ENCODE measurements at places on chromosomes 11 and 22. TPM values are rescaled to one million over a fixed set of nuclear protein-coding genes. Genes with fewer than 3 reads are reported as not detected.
A peak's percentile ranks its signal among the peaks of the same experiment; 100 is the strongest.

Gene BATF2
- polyA plus RNA-seq = 3.1 TPM

Gene OPCML
- polyA plus RNA-seq = 14.1 TPM

DNA sequence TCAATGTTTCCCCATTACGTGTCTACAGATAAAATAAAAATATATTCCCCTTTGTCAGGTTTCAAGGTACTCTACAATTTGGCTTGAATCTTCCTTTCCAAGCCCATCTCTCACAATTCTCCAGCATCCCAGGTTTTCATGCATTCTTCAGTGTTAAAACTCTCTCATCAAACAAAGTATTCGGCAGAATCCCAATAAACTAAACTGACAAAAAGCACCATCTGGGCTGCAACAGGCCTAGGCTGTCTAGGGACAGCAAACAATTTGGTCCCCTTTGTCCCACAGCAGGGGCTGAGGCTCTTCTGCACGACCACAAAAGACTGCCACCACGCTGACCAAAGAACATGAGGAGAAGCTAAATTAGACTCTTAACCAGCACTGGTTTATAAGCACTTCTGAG is 159.4 kb downstream of the CADM1 start:
- no peak for DNase-seq

Gene NELL1
- 2.8 TPM for polyA plus RNA-seq

DNA sequence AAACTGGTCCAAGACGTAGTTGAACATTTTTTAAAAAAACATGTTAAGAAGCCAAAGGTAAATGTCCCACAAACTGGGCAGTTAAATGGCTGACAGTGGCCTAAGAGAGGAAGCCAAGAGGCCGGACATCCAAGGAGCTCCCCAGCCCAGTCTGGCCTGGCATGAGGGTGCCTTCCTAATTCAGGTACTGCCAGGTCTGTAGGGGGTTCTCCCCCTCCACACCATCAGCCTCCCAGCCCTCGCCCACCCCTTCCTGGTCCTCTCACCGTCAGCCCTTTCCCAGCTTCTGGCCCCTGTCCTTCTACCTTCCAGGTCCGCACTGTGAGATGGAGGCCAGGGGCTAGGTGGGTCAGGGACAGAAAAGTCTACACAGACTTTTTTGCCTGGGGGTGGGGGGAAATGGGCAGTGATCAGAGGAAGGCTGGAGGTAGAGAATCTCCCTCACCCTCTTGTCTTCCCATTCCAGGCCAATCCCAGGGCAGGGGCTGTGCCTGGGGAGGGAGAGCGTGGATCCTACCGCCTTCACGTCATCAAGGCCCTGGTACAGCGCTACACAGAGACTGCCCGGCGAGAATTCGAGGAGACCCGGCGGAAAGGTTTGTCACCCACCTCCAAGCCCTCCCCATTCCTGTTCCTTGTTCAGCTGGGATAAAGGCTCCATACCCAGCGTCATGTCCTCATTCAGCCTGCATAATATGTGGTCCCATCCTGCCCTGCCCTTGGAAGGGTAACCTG is 6.0 kb downstream of the ART5 start:
- no peak for DNase-seq

Gene MRPL11
- 69.6 TPM for polyA plus RNA-seq

- DNase-seq = no peak
Measured at GRCh38 chr11:44630511-44631210, 65.2 kb downstream of the CD82 start.

Gene SEC14L6
- polyA plus RNA-seq = 5.3 TPM

GRCh38 chr11:90847268-90847886 is 624.5 kb upstream of the CHORDC1 start:
- no peak for DNase-seq

- DNase-seq = peak; percentile 80
Measured at GRCh38 chr11:2888266-2888968, 2.8 kb upstream of the CDKN1C start.

DNA sequence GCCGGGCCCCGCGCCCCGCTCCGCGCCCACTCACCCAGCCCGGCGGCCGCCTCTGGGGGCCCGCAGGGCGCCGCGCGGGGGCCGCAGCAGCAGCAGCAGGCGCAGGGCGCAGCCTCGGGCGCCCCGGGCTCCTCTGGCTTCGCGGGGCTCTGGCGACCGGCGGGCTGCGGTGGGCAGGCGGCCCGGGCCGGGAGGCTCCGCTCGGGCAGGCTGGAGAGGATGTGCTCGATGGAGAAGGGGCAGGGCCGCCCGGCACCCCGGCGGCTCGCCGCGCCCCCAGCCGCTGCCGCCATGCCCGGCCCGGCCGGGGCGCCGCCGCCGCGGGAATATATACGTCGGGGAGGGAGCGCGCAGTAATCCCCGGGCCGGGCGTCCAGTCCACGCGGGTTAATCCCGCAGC is at the start of gene GSC2:
GSC2 (minus strand) TSS at position 302 of the 400 bp plus-strand sequence; CDS start at position 293, 9 bp downstream.
- DNase-seq = no peak

- DNase-seq = no peak
Measured at GRCh38 chr11:102530558-102530957, at the start of gene MMP7. Gene MMP7 (minus strand): TSS chr11:102530747. CDS start chr11:102530700, 47 bp downstream.

- no peak for DNase-seq
Measured at GRCh38 chr11:33695051-33695566, 5.5 kb downstream of the C11orf91 start.

GRCh38 chr22:41923595-41924276 is 2.9 kb downstream of the TNFRSF13C start:
- DNase-seq = no peak

DNA sequence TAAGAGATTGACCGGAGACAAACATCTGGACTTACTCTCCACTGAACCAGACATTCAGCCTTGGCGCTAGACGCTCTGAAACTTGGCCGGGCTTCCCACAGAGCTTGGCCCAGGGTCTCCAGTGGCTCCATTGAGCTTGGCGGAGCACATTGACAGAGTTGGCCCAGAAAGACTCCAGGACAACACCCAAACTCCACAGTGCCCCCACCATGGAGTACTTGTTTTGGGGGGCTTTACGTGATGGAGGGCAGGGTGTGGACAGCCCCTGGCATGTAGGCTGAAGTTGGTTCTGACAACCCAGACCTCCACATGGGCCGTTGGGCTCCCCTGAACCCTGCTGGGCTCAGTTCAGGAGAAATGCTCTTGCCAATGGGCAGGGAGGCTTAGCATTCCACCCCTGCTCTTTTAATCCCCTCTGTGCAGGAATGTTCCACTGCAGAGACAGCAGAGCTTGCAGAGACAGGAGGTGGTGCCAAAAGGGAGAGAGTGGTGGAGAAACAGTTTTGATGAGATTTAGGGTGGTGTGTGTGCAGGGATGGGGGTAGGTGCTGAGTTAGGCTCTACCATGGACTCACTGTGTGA is 102.4 kb upstream of the TIMP3 start:
- no peak for DNase-seq

GRCh38 chr11:19365743-19366410 is 125.1 kb upstream of the E2F8 start:
- no peak for DNase-seq

- no peak for DNase-seq
Measured at GRCh38 chr22:39128508-39128907, 24.0 kb downstream of the CBX7 start.

DNA sequence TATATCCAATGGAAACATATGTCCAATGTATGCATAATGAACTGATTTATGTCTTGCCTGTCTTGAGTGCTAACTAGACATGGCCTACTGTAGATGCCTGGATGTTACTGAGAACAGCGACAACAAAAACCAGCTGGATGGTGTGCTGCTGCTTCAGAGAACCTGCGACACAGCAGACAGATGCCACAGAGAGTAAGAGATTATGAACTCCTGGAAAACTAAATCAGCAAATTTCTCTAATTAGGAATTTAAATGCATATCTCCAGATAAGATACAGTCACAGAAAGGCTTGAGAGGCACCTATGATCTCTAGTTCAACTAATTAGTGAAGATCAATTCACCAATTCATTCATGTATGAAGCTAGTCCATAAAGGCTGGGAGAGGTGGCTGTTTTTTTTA is 1508.0 kb upstream of the TENM4 start:
- no peak for DNase-seq

DNA sequence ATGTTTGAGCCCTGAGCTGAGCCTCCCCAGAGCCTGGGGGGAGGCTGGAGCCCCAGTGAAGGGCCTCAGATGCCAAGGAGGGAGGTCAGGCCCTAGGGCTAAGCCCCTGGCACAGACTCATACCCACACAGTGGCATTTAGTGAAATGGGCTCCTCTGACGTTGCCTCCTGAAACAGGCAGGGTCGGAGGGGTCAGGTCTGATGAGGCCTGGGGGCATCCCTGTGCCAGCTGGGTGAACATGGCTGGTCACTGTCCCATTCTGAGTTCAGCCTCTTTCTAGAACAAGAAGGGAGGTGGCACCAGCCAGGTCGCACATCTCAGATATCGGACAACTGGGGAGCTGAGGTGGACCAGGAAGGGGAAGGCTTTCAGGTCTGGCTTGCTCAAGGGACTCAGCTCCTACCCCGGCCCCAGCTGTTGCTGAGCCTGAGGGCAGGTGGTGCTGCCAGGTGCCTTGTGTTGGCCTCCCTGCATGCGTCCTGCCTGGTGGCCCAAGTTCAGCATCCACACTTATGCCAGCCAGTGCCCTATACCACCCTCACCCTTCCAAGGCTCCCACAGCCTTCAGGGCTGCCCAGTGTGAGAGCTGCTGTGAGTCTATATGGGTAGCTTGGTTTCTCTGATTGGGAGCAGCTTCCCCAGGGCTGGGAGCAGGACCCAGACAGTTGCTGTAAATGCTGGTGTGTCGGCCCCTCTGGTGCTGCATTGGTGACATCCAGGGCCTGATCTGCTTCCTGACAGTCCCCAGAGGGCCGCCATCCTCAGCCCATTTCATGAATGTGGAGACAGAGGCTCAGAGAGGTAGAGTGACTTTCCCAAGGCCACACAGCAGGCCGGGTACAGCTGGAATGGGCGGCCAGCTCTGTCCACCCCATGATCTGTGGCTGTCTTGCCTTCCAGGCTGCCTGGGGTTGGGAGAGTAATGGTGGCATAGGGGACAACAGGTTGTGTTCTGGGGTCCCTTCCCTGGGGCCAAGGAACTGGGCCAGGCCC is 32.8 kb upstream of the PPARA start:
- no peak for DNase-seq

Gene RIMBP3C
- polyA plus RNA-seq = 0.40 TPM

GRCh38 chr22:37022483-37023337 is 3.2 kb downstream of the MPST start:
- no peak for DNase-seq

DNA sequence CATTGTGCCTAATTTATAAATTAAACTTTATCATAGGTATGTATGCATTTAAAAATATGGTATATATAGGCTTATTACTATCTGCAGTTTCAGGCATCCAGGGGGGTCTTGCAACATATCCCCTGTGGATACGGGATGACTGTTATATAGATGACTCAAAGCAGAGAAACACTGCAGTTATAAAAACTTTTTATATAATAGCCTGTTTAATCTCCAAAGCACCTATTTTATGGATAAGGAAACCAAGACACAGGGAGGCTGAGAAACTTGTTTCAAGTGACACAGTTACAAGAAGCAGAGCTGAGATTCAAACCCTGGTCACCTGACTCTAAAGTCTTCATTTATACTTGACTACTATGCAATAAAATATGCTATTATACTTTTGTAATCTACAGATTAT is 897.7 kb downstream of the KCNA4 start:
- no peak for DNase-seq

Gene OR2AG1
- not detected for polyA plus RNA-seq

- DNase-seq = no peak
Measured at GRCh38 chr11:27111896-27112295, 71.3 kb downstream of the BBOX1 start.

DNA sequence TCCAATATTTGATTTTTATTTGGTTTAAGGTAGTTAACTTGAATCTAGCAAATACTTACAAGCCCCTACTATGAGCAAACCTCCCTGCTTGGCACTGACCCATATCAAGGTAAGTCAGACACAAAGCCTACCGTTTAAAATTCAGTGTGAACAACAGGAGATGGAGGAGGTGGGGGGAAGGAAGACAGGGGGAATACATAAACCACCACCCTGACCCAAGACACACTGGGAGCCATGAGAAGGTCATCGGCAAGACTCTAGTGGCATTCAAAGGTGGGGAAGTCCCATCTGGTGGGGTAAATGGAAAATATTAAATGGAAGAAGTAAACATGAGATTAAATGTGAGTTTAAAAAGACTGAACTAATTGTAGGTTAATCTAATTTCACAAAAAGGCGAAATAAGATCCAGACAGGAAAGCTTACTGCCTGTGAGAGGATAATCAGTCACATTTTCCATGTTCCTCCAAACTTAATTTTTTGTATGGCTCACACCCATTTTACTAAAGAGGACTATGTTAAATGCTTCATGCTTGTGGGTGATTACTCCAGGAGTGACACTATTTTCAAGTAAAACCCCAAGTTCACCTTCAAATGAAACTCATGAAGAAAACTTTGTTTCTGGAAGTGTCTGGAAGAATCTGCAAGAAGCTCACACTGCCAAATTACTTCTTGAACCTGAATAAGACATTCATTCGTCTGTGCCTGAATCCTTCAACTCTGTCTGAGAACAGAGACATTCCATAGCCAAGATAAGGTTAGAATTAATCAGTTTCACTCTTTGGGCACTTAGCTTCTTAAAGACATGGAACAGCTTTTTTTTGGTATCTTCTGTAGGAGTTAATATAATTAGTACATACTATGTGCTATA is 51.7 kb downstream of the PITPNB start:
- no peak for DNase-seq

Gene GGT1
- polyA plus RNA-seq = 51.8 TPM

DNA sequence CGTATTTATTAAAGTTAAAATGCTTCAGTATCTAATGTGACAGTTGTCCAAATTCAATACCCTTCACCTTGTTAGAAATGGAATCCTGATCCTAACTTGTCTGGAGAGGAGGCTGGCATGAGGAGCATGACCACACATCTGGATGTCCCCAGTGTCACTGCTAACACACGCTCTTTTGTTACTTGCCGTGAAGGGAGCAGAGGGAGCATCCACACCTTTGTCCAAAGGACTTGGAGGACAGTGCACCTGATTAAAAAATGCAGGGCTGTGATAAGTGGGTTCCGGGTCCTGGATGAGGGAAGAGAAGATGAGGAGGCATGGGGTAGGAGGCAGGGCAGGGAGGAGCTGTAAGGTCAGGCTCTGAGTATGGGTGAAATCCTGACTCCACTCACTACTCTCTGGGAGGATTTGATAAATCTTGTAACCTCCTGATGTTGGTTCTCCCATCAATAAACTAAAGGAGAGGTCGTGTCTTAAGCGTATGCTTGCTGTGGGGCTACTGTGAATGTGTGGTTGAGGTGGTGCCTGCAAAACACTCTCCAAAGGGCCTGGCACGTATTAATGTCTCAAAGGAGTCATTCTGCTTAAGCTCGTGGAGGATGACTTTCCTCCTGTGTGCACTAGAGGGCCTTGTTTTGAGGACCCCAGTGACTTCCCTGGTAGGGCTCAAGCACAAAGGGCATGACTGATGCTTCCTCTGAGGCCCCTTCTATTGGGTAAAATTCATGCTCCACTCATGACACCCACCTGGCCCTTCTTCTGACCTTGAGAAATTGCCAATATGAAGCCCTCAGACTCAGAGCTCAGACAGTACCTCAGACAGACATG is 16.8 kb upstream of the IGLL5 start:
- DNase-seq = no peak

Gene NUP160
- 63.4 TPM for polyA plus RNA-seq

DNA sequence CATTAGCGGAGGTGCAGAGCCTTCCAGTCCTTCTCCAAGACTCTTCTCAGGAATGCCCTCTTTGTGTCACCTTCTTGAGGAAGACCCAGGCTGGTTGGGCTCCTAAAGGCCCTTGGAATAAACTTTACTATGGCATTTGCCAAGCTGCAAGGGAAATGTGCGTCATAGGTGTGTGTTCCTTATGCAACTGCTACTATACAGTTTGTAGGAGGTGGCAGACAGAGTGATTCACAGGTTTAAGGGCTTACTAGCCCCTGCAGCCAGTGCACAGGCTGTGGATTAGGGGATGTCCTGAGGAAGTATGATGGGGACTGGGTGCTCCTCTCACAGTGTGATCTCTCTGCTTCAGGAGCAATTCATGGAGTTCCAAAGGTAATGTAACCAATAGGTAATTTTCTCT is 74.6 kb downstream of the TENM4 start:
- DNase-seq = no peak

Gene CRYBB3
- polyA plus RNA-seq = 0.30 TPM

Gene RASSF7
- 37.5 TPM for polyA plus RNA-seq
